ENCODE measurements at places on chromosomes 13 and 19.

GRCh38 chr13:100848304-100848703 is 173.7 kb upstream of the TMTC4 start:
- DNase-seq = no peak

- no peak for DNase-seq
Measured at GRCh38 chr13:90222758-90223157, 1124.7 kb upstream of the MIR17HG start.

DNA sequence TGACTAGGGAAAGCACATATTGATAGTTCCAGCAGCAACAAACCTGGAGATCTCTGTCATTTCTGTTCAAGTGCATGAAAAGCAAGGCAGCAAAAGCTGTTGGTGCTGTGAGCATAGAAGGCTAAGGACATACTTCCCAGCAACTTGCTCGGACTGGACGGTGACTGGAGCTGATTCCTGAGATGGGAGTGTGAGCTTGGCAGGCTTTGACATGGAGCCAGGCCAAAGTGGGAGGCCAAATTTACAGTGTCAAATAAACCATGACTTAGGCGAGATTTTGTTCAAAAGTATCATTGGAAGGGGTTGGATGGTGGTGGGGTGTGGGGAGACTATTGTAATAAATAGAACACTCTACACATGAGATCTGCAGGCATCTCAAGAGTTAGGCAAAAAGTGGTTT is 5.9 kb upstream of the ARGLU1 start:
- no peak for DNase-seq

- no peak for DNase-seq
Measured at GRCh38 chr13:30668312-30668711, 50.6 kb downstream of the USPL1 start.

DNA sequence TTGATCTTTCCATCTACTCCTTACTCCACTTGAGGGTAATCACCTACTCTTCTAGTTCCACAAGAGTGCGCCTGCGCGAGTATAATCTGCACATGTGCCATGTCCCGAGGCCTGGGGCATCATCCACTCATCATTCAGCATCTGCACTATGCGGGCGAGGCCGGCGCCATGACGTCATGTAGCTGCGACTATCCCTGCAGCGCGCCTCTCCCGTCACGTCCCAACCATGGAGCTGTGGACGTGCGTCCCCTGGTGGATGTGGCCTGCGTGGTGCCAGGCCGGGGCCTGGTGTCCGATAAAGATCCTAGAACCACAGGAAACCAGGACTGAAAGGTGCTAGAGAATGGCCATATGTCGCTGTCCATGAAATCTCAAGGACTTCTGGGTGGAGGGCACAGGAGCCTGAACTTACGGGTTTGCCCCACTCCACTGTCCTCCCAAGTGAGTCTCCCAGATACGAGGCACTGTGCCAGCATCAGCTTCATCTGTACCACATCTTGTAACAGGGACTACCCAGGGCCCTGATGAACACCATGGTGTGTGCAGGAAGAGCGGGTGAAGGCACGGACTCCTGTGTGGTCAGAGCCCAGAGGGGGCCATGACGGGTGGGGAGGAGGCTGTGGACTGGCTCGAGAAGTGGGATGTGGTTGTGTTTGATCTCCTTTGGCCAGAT is 2.7 kb upstream of the KLK2 start:
- no peak for DNase-seq

DNA sequence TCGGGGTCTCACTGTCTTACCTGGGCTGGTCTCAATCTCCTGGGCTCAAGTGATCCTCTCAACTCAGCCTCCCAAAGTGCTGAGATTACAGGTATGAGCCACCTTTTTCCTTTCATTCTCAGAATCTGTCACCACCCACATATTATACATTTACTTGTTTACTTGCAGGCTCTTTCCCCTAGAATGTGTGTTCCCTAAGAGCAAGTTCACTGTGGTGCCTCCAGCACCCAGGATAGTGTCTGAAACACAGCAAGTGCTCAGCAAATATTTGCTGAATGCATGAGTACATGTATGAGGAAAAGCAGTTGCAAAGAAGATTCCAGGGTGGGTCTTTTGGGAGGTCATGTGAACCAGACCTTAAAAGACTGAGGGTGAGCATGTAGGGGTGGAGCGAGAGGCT is 96.8 kb downstream of the RGCC start:
- no peak for DNase-seq

- no peak for DNase-seq
Measured at GRCh38 chr19:7408251-7408650, 59.5 kb downstream of the ARHGEF18 start.

DNA sequence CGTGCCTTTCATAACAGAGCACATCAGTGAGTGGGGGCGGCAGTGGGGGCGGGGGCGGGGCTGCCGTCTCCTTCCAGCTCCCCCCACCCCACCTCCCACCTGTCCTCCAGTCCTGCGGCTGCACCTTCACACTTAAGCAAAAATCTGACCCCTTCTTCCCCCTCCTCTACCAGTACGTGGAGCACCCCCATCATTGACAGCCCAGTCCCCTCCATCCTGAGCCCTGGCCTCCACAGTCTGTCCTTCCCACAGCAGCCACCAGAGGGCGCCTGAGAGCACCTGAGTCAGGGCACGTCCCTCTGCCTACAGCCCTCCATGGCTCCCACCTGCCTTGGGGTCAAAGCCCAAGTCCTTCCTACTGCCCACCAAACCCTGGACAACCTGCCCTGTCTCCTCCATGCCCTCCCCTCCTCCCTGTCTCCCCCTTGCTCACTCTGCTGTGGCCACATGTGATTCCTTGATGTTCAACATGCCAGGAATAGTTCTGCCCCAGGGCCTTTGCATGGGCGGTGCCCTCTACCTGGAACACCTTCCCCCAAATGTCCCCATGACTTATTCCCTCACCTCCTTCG is 4.0 kb downstream of the EBI3 start:
- DNase-seq = no peak

- no peak for DNase-seq
Measured at GRCh38 chr13:30071969-30072817, 221.8 kb upstream of the UBL3 start.
